HFF-Myc (cell line): ENCODE measurements at places on chromosomes 12 and 14.

- no peak for DNase-seq
These were observed 84.5 kb downstream of the SSPN start for GRCh38 chr12:26279908-26280307.

DNA sequence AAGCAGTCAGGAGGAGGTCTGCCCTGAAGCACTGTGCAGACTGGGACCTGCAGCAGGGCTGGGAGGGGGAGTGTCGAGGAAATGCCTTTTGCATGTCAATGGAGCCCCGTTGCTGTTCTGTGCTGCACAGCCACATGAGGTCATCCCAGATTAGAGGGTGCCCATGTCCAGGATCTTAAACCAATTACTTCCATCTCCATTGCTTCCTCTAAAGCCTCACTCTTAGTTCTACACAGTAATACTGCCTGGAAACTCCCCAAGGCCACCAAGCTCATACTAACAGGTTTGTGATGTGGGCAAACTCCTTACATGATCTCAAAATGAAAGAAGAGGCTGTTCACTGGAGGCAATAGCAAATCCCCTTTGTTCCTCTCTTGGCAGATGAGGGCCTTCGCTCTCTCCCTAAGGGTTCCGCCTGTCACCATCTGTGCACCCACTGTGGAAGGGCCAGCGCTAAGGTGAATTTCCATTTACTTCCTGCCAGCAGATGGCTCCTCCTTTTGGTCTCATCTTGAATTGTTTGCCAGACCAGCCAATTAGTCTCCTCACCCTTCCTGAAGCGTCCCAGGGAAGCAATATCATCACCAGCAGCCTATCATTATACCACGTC is 35.4 kb upstream of the LTA4H start:
- no peak for DNase-seq

- no peak for DNase-seq
These were observed 26.9 kb downstream of the BATF start for GRCh38 chr14:75549169-75549568.

GRCh38 chr14:101721951-101722661 is 39.4 kb upstream of the PPP2R5C start:
- peak; percentile 60 for DNase-seq

DNA sequence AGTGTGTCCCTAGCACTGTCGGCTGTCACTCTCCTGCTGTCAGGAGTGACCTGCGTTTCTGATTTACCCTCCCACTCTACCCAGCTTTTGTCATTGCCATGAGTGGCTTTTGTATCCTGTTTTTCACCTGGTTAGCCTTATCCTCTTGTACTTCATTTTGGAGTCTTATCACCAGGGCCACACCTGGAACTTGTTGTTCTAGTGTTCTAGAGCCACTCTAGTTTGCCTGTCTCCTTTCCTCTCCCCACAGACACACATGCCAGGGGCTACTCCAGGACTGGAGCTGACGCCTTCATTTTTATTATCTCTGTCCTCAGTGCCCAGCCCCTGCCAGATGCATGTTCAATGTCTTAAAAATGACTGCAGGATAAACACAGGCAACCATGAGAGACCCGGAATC is 34.2 kb downstream of the ZC3H14 start:
- no peak for DNase-seq

- DNase-seq: no peak
These were observed 12.3 kb upstream of the LBHD2 start for GRCh38 chr14:103071544-103072251.

GRCh38 chr14:21440859-21441258 is 15.1 kb downstream of the CHD8 start:
- no peak for DNase-seq

GRCh38 chr14:101355284-101355683 is 206.0 kb upstream of the DIO3 start:
- DNase-seq: no peak

DNA sequence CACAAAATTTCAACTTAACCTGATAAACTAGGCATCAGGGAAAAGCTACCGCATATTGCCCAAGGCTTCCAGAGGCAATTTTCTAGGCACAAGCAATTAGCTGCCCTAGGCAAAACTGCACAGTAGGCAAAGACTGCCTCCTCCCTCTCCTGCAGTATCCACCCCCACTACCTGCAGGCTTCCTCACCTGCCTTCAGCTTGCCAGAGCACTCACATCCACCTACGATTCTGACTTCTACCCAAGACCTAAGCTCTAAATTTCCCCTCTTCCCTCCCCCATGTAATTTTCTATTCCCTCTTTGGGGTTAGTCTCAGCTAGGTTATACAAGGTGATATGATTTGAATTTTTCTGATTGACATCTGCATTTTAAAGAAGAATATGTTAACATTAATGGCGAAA is 21.9 kb upstream of the CCDC196 start:
- no peak for DNase-seq

- no peak for DNase-seq
These were observed 25.4 kb downstream of the KRT76 start for GRCh38 chr12:52751795-52752194.

DNA sequence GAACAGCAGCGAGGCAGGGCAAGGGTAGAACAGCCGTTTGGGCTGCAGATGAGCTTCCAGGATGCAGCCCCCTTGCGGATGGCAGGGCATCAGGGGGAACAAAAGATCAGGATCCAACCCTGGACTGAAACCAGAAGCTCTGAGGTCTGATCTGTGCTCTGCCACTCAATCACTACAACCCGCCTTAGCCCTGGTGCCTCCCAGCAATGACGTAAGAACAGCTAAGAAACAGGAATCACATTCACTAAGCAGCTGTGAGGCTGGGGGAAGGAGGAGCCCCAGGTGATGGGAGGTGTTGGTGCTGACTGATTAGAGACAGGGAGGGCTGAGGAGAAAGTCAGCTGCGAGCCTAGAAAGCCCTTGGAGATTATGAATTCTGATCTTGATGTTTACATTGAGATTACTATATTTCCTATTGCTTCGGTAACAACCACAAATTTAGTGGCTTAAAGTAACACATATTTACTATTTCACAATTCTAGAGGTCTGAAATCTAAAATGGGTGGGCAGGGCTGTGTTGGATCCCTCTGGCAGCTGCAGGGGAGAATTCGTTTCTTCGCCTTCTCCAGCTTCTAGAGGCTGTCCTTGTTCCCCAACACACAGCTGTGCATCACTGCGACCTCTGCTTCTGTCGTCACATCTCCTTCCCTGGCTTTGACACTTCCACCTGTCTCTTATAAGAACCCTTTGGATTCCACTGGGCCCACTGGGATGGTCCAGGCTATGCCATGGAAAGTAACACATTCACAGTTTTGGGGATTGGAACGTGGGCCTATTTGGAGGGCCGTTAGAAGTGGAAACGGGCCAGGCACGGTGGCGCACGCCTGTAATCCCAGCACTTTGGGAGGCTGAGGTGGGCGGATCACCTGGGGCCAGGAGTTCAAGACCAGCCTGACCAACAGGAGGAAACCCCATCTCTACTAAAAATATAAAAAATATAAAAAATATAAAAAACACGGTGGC is 6.1 kb upstream of the CD9 start:
- no peak for DNase-seq

GRCh38 chr14:79961197-79961596 is 250.1 kb downstream of the DIO2 start:
- DNase-seq: no peak

GRCh38 chr12:47746523-47746922 is 12.2 kb downstream of the RAPGEF3 start:
- no peak for DNase-seq

DNA sequence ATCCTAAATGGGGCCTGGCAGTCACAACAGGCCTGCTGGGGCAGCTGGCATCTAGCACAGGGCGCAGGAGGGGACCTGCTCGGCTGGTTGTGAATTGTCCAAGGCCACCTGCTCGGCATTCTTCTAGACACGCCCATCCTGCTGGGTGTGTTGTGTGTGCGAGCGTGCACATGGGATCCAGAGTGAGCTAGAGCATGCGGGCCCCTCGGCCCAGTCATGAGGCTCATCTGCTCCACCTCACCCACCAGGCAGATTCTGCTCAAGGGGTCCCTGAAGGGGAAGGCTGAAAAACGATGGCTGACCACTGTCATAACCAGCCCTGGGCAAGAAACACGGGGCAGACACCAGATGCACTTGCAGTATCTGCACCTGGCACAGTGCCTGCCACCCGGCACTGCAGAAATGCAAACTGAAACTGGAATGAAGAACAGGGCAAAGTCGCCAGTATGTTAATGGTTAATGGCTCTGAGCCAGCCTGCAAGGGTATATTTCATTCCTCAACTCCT is 31.8 kb downstream of the MAX start:
- DNase-seq: no peak

GRCh38 chr14:101884934-101885576 is 79.3 kb upstream of the DYNC1H1 start:
- DNase-seq: no peak

DNA sequence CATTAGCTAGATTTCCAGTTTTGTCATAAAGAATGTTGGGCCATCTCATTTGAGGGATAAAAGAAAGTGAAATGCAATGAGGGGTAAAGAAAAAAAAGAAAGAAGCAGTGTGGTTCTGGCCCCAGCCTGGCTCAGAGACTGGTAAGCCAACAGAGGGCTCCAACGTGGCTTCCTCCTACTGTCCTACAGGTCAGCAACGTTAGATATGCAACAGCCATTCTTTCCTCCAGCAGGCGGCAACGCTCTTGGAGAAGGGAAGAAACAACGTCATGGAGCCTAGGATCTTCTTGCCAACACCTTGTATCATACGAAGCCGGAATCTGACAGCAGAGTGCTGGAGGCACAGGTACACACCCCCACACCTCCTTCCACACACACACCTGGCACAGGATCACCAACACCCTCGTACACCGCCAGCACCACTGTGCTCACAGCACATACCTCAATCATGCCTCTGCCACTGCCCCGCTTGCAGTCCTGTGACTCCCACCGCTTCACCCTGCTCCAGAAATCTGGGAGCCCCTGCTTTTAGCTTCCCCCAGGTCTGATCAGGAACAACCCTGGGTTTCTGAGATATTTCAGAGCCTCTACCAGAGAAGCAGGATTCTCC is 102.8 kb downstream of the RPAP3 start:
- no peak for DNase-seq

DNA sequence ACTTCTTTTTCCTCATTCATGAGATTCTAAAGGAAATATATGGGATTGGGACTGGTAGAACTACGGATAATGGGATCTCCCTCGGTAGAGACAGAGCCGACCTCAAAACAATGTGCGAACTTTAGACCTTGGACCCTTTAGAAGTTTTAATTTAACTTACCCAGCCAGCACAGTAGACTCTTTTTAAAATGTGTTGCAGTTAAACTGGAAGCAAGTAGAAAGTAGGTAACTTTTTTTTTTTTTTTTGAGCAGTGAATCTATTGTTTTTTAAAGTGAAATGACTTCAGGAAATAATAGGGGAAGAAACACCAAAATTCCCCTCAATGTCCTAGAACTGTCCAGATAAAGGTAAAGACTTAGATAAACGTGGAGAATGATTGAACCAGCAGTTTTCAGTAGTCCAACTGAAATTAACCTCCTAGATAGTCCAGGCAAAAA is 1.1 kb upstream of the ATXN2 start:
- no peak for DNase-seq

- peak; percentile 7 for DNase-seq
These were observed 198.3 kb upstream of the CPNE8 start for GRCh38 chr12:39103552-39104165.

- DNase-seq: no peak
These were observed 30.9 kb downstream of the SLC35F4 start for GRCh38 chr14:57834961-57835360.
